ENCODE measurements at places on chromosomes 13 and 19.

GRCh38 chr19:55696301-55697068 lies 21.5 kb downstream of the EPN1 start:
- DNase-seq: no peak

DNA sequence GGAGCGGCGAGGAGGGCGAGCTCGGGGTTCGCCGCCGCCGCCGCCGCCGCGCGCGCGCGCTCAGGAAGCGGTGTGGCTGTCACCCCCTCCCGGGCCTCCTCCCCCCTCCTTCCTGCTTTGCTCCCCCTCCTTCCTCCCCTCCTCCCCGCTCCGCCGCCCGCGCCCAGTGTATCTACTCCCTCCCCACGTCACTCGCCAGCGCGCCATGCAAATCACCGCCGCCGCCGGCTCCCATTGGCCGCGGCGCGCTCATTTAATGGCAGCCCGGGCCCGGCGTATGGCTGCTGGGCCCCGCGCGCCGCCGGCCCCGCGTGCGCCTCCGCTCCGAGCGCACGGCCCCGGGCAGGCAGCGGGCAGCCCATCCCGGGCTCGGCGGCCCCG lies 335 bp upstream of the SOX1 start:
- DNase-seq: peak; percentile 35

- DNase-seq: no peak
Observed at GRCh38 chr19:30733826-30734550, 361.8 kb downstream of the ZNF536 start.

DNA sequence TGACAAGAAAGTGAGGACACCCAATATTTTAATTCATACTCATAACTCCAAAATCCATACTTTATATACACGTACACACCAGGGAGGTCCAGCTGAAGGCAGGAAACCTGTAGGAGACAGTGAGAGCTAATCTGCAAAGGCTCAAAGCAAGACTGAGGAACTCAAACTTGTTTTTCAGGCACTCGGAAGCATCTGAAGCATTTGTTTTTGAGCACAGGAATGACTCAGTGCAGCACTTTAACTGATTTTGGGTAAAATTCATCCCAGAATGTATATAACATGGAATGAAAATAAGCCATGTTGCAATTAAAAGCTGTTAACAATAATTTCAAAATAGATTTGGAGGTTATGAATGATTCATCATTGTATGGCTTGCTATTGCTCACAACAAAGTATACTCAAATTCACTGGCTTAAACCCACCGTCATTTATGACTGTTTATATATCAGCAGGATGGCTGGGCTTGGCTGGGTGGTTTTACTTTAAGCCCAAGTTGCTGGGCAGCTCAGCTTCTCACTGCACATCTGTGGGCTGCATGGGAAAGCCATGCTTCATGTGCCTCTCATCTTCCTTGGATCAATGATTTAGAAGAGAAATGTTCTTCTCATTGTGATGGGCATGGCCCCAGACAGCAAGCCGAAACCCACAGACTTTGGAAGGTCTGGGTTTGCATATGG lies 177.0 kb downstream of the RFC3 start:
- DNase-seq: no peak

DNA sequence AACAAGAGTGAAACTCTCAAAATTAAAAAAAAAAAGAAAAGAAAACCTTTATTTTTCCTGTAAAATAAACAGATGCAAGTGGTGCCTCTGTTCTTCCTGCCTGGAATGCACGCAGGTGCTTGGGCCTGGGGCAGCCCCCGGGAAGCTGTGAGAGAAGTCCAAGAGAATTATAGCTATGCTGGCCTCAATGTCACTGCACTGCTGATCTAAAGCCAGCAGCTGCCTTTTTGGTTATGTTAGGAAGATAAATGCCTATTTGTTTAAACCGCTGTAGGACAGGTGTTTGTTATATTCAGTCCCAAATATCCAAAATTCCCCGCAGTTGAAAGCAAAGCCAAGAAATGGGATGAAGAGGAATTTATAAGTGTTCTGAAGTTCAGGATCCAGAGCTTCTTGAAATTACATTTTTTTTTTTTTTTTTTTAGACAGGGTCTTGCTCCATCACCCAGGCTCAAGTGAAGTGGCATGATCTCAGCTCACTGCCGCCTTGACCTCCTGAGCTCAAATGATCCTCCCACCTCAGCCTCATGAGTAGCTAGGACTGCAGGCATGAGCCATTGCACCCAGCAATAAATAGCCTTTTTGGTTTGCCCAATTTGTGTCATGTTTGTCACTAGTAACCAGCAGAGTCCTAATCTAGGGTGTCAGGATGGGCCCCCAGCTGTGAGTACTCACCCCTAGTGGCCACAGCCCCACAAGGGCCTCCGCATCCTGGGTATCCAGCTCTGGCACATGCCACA lies 2.2 kb downstream of the RINL start:
- no peak for DNase-seq
